ENCODE measurements at places on chromosomes 3 and 15. TPM values are rescaled to one million over a fixed set of nuclear protein-coding genes. Genes with fewer than 3 reads are reported as not detected.

The CCDC13 gene
- total RNA-seq, result 0.59 TPM

DNA sequence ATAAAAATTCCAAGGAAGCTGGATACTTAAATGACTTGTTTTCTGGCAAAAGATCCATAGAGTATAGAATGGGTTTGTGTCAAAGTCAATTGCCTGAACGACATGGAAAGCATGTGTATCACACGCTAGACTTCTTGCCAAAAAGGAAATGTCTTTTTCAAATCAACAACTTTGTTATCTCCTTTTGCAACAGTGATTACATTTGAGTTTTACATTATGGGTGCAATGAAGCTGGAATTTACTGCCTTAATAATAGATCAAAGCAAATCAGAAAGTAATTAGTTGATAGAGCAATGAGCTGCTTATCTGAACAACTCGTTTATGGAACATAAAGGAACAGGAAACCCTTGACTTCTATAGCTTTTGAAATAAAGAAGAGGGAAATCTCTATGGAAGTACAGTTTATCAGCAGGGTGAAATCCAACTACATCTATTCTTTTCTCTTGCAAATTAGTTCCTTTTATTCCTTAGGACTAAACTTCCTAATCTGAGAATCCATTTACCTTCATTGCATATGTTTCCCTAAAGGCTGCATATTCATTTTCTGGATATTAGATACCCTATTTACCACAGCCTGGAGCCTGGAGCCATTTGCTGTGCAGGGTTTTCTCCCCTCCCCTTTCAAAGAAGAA is 415.1 kb upstream of the NECTIN3 start:
- no peak for DNase-seq

DNA sequence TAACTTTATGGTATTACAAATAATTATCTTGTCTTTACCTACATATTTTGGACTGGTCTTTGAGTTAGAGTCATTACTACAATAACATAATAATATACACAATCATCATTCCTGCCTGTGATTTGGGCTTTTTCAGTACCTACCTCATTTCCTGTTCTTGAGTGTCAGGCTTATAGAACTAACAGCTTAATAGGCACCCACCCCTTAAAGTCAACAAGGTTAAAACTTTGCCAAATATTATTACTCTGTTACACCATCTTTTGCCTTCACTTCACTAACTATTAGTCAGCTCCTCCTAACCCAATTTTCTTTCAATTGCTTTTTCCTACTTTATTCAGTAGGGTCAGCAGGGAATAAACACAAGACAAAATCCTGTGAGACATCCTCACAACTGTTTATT is 488.7 kb upstream of the AGTR1 start:
- DNase-seq, result no peak

- no peak for DNase-seq
Observed at GRCh38 chr3:170967126-170967525, 58.7 kb upstream of the EIF5A2 start.

- DNase-seq, result no peak
Observed at GRCh38 chr3:113193719-113194118, 17.6 kb upstream of the BOC start.

- no peak for DNase-seq
Observed at GRCh38 chr3:189056646-189057335, 115.0 kb upstream of the TPRG1 start.

GRCh38 chr3:71684757-71685386 is 40.3 kb downstream of the EIF4E3 start:
- peak; percentile 65 for DNase-seq

DNA sequence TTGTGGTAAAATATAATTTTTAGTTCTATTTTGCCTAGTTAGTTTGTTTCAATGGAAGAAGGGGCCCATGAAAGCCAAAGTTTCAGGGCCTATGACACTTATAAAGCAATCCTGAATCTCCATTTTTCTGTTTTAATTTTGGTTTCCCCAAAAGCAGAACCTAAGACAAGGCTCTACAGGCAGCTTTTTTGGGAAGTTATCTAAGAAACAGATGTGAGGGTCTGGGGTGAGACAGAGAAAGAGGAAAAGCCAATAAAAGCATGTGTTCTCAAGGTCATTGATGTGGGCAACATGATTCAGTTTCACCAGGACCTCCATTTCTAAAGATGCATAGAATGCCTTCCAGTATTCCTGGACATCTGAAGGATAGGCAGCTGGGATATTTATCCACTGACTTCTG is 598.5 kb downstream of the PDCD6IP start:
- DNase-seq, result no peak

Data from MG63 (cell line).